ENCODE measurements at places on chromosomes 7 and 10.
A peak's percentile ranks its signal among the peaks of the same experiment; 100 is the strongest.

DNA sequence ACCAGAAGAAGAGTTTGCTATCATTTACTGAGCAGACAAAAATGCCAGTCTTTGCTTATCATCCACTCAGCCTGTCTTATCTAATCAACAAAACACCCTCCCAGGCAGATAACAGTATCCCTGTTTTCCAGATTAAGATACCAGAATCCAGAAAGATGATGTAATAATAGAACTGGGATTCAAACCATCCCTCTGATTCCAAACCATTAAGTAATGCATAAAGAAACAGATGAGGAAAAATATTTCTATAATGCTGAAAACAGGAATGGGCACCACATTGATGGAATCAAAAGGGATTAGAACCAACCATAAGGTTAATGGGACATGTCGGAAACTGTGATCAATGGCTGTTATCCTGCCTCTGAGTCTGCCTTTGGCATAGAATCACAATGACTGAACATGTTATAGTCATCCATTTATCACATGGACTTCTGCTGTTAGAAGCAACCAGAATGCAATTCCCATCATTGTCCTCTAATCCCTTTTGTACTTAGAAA is 92.1 kb upstream of the RSU1 start:
- no peak for DNase-seq

- no peak for DNase-seq
These were observed 13.3 kb downstream of the DHTKD1 start for GRCh38 chr10:12081879-12082557.

- DNase-seq, result no peak
These were observed 6.5 kb upstream of the SDK1 start for GRCh38 chr7:3294432-3295100.

DNA sequence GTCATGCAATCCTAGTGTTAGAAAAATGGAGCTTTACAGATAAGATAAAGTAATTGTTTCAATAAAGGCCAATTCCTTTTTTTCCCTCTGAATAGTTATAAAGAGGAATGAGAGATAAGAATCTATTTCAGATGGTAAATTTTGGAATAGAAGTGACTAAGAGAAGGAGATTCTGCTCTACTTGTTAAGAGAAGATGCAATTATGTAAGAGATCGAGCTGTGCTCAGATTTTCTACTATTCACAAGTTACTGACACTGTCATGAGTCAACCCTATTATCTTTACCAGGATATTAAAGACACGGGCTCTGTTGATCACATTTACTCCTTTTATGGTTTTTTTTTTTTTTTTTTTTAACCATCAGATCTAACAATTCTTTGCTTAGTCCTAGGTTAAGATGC is 511.3 kb downstream of the ARL4A start:
- DNase-seq, result no peak

DNA sequence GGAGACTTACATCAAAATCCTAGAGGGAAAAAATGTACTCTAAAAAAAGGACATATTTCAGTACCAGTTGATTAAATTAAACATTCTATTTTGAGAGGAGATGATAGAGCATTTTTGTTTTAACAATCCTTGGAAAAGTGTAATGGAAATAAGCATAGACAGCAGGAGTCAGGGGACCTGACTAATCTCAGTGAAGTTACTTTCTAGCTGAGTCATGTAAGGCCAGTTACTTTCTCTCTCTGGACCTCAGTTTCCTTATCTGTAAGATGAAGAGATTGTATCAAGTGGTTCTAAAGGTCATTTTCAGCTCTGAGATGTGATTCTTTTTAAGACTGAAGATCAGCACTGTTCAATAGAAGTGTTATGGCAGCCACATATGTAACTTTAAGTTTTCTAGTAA is 44.1 kb downstream of the VTI1A start:
- no peak for DNase-seq

GRCh38 chr10:131009791-131010190 is 301.7 kb downstream of the TCERG1L start:
- DNase-seq, result no peak

- DNase-seq, result no peak
These were observed 42.4 kb downstream of the PLCE1 start for GRCh38 chr10:94035982-94036765.

DNA sequence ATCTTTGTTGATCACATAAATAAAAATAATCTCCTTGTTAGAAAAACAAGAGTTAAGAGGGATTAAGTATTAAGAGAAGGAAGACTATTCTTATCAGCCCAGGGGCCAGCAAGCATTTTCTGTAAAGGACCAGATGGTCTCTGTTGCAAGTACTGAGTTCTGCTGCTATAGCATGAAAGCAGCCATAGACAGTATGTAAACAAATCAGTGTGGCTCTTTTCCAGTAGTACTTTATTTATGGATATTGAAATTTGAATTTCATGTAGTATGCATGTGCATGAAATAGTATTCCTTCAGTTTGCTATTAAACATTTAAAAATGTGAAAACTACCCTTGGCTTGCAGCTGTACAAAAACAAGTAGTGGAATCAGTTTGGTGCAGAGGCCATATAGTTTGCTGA is 81.7 kb downstream of the STK31 start:
- DNase-seq, result no peak

DNA sequence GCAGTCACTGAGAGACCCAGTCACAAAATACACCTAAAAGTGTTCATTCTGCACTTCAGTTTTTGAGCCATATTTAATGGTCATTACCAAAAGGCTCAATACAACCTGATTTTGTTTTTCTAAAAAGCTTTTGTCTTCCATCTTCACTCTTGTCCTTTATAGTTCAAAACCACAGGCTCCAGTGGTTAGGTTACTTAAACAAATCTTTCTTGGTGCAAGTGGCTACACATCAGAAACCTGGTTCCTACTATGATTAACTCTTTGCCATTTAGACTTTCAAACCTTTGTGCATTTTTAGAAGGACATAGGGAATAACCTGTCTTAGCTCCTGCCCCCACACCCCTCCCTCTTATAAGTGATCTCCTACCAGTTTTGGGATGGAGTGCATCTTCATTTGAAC is 135.8 kb downstream of the STRA8 start:
- DNase-seq, result no peak

- no peak for DNase-seq
These were observed 407.5 kb upstream of the PRKCQ start for GRCh38 chr10:6987536-6987945.

GRCh38 chr7:26688388-26688787 is 176.0 kb downstream of the SKAP2 start:
- no peak for DNase-seq

DNA sequence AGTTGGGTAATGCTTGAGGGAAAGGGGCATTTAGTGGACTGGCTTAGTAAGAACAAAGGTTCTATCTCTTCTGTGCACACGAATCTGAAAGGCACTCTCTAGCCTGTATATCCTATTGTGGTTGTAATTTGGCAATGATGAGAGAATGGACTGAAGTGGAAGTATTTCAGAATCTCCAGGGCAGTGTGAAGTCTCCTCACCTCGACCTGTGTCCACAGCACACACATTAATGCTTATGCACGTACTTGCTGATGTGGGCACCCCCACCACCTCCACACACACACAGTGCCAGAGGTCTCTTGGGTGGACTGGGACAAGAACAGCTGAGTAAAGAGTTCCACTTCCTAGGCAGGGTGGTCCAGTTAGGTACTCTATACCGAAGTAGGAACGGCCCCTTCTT is 6.9 kb downstream of the SMC3 start:
- DNase-seq, result no peak

GRCh38 chr7:122166740-122167139 is 22.7 kb upstream of the AASS start:
- no peak for DNase-seq

DNA sequence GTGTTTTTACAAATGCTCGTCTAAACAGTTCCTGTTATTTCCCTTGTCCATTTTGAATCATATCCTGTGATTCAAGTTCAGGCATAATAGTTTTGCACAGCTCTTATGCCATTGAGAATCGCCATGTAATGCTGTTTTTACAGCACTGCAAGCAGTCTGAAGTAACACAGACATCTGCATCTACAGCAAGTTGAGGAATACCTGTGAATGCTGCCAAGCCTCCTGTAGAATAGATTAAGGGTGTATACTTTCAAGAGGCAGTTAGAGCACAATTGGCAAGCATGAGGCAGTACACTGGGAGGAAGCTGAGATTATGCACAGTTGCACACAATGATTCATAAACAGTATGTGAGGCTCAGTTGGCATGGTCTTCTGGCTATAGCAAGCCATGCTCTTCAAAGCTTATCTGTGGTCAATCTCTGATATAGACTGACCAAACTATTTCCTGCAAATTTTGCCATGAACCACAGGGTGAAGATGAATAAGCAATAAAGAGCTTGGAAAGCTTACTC is 121.9 kb upstream of the AKR1E2 start:
- DNase-seq, result peak; percentile 95

- peak; percentile 64 for DNase-seq
These were observed 106.8 kb downstream of the UBE2H start for GRCh38 chr7:129845972-129846327.

DNA sequence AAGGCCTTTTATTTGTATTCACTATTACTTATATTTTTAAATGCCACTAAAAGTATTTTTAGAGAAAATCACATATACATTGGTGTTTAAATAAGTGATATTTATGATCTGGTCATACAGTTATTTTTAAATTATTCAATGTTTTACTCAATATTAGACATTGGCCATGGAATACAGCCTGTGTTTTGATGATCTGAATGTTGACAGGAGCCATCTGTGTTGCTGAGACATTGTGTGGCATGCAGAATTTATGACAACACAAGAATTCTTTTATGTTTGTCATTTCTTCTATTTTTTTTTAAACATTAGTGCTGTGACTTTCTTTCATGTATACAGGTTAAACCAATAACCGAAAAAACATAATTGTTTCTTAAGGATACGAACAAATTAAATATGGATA is 156.2 kb downstream of the CCSER2 start:
- no peak for DNase-seq

DNA sequence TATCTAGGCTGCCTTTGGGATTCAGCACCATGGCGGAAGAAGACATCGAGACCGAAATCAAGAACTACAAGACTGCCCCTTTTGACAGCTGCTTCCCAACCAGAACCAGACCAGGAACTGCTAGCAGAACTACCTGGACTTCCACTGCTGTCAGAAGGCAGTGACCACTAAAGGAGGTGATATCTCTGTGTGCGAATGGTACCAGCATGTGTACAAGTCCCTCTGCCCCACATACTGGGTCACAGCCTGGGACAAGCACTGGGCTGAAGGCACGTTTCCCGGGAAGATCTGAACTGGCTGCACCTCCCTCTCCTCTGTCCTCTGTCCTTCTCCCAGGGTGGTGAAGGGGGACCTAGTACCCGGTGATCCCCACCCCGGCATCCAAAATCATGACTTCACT is 25.6 kb upstream of the PDIA4 start:
- DNase-seq, result no peak

DNA sequence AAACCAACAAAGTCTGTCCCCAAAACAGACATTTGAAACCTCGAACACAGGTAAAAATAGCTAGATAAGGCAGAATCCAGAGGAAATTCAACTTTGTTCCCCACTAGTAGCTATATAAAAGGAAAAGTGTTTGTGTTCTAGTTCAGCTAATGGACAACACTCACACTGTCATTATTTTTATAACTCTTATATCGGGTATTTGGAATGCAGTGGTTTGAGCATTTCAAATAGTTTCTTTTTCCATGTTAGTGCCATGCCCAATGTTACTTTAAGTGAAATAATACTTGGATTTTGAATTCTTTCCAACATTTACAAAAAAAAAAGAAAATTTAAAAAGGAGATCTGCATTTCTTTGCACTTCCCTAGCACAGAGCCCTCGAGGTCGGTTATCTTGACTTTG is 213.6 kb downstream of the DOCK4 start:
- no peak for DNase-seq

DNA sequence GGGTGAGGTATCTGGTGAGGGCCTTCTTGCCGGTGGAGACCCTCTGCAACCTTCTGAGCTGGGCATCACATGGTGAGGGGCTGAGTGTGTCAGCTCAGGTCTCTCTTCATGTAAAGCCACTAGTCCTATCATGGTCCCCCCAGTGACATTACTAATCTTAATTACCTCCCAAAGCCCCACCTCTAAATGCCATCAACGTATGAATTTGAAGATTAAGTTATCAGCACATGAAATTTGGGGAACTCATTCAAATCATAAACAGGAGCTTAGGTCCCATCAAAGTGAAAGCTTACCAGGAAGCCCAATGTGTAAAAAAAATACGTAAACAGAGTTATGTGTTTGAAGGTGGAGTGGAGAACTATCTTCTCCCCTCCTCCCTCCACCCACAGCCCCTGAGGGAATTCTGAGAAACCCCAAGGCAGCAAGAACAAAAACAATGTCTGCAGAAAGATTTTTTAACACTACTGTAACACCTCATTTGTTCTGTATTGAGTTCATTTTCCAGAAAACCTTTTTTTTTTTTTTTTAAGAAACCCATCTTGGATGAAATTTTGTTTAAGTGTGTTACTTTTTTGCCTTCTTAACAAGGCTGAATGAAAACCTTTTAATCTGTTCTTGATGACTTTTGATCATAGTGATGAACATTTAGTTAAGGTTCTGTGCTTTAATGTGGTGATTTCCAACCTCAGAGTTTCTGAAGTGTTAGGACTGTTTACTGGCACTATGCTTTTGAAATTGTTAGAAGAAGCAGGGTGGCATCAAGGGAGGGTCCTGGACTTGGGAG is 19.1 kb upstream of the PCGF5 start:
- no peak for DNase-seq

DNA sequence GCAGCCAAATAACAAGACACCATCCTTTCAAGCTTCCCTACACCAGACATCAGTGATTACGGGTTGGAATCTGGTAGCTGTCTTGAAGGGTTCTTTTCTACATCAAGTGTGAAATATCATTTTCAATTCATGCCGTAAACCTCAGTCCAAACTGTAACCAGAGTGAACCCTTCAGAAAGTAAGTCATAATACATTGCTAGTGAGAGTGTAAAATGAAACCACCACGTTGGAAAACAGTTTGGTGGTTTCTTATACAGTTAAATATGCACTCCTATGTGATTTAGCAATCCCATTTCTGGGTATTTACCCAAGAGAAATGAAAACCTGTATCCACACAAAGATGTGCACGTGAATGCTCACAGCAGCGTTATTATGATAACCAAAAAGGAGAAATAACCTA is 25.6 kb upstream of the ZC3HAV1L start:
- no peak for DNase-seq

GRCh38 chr7:138690495-138690894 is 10.7 kb downstream of the SVOPL start:
- DNase-seq, result no peak

GRCh38 chr7:138499340-138499739 is 39.3 kb downstream of the TRIM24 start:
- no peak for DNase-seq
